Cortex of kidney (tissue), 1 donor: ENCODE measurements at places on chromosomes 3 and 15.

DNA sequence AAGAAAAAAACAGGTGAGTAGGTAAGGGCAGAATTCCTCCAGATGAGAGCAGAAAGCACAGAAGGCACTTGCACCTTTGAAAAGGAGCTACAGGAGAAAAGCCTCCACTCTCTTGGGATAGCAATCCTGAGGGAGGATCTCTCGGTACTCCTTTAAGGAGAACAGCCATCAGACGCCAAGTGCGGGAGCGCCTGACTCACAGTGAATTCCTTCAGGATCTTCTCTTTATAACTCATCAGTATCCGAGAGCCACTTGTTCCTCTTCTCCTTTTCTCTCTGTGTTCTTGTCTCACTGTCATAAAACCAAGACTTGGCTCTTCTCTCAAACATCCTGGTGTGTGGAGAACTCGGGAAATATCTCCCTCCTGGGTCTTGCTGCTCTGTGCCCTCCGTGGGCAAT is 10.1 kb upstream of the GOLGA8J start:
- no peak for DNase-seq

DNA sequence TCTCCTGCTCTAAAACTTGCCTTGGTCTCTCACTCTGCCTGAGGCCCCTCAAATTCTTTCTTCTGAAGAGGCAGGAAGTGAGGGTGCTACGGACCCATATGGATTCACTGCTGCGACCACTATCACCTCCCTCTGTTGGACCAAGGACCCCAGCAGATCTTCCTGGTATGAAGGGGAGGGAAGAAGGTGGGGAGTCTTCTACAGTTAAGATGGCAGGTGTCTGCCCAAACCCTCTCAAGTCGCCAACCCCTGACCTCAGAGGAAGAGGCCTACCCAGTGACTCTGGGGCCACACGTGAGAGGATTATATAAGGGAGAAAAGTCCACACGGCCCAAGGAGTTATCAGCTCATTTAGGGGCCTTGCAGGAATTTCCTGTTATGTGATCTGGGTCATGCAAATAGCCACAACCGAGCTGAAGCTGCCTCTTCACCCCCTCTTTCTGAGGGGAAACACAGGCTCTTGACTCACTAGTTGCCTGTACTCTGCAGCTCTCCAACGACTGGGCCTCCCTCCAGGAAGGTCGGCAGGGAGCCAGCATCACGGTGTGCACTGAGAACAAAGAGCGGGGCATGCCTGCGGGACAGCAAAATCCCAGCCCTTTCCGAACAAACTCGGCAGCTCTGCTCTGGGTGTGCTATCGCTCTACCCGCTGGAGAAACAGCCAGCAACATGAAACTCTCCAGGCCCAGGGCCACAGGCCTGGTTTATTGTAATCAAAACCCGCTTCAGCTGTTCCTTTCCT is 116.0 kb downstream of the XXYLT1 start:
- no peak for DNase-seq

DNA sequence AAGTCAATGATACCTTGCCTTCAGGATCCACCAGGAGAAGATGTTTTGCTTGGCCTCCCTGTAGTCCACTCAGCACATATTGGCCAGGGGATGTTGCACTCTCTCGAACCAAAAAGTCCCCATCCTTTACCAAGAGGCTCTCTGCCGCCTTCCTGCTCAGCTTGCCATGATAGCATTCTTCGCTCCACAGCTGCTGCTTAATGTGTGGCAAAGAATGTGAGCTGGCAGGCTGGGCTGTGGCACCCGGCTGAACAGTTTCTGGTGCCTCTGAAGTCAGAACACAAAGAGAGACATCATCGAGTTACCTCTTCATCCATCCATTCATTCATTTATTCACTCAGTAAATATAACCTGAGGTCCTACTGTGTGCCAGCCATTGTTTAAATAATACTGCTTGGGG is 23.9 kb upstream of the CEP152 start:
- DNase-seq: no peak

DNA sequence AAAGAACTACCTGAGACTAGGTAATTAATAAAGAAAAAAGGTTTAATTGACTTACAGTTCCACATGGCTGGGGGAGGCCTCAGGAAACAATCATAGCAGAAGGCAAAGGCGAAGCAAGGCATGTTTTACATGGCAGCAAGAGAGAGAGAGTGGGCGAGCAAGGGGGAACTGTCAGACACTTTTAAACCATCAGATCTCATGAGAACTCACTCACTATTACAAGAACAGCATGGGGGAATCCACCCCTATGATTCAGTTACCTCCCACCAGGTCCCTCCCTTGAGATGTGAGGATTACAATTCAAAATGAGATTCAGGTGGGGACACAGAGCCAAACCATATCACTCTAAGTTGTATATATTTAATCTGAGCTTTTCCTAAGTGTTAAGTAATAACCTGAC is 79.0 kb upstream of the MLF1 start:
- DNase-seq: no peak

- DNase-seq: no peak
Observed at GRCh38 chr3:58697561-58697960, 31.0 kb upstream of the FAM3D start.

GRCh38 chr15:43930079-43930478 is 103.3 kb downstream of the WDR76 start:
- no peak for DNase-seq

- no peak for DNase-seq
Observed at GRCh38 chr3:30695302-30696061, 89.1 kb downstream of the TGFBR2 start.

- DNase-seq: no peak
Observed at GRCh38 chr3:126818400-126819095, 114.5 kb downstream of the CHCHD6 start.

DNA sequence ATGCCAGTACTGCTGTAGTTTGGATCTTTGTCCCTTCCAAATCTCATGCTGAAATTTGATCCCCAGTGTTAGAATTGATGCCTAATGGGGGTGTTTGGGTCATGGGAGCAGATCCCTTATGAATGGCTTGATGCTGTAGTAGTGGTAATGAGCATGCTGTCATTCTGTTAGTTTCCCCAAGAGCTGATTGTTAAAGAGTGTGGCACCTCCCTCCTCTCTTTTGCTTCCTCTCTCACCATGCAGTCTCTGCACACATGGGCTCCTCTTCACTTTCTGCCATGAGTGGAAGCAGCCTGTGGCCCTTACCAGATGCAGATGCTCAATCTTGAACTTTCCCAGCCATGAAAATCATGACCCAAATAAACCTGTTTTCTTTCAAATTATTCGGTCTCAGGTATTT is 141.3 kb upstream of the DPPA4 start:
- DNase-seq: no peak

GRCh38 chr15:41917767-41918430 is 24.0 kb upstream of the SPTBN5 start:
- DNase-seq: no peak

DNA sequence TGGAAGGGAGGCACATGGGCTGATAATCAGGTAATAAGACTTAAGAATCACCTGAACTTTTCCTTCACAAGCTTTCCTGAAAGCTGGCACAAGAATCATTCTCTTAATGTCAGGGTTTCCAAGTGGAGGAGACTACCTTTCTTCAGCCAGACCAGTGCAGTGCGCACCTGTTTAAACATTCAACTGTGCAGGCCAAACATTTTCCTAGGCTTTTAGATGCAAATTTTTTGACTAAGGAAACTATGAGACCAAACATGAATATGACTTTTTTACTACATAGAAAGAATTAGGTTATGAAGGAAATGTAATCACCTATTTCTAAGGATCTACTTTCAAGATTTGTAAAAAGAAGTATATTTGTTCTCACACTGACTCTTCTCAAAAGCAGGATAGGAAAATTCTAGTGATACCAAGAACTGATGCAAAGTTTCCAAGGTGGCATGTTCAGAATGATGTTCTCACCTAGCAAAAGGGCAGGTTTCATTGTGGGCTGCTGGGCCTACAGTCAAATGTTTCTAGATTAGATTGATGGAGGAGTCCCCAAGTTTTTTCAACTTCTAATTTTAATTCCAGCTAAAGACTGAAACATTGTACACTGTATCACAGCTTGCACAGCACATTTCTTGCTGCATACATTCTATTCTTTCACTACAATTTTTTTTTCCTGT is 339.1 kb downstream of the TIGIT start:
- no peak for DNase-seq

DNA sequence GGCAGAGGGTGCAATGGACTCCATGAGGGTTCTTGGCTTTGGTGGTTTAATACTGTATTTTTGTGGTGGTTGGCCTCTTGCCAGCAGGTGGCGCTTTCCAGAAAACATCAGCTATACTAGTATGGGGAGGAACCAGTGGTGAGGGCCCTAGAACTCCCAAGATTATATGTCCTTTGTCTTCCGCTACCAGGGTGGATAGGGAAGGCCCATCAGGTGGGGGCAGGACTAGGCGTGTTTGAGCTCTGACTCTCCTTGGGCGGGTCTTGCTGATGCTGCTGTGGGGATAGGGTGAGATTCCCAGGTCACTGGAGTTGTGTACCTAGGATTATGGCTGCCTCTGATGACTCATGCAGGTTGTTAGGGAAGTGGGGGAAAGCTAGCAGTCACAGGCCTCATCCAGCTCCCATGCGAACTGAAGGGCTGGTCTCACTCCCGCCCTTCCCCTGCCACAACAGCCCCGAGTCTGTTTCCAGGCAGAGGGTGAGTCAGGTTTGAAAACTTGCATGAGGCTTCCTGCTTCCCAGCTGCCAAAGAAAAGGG is 357.7 kb downstream of the OTOL1 start:
- no peak for DNase-seq

GRCh38 chr15:67146875-67147381 is 81.5 kb downstream of the SMAD3 start:
- DNase-seq: no peak

GRCh38 chr3:157347577-157348303 is 88.9 kb upstream of the PTX3 start:
- no peak for DNase-seq

DNA sequence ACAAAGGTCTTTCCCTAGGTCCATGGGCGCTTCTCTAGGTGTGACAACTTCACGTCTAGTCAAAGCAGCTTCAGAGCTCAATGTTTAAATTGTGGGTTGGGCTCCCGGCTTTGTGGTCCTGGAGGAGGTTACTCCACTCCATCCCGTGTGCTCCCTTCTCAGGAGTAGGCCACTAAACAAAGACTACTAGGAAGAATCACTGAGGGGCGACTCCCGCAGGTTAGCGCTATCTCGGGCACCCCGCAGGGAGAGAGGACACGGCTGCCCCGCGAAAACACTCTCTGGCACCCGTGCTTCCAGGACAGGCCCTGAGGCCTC is 500 bp downstream of the PARP6 start:
- DNase-seq: no peak

DNA sequence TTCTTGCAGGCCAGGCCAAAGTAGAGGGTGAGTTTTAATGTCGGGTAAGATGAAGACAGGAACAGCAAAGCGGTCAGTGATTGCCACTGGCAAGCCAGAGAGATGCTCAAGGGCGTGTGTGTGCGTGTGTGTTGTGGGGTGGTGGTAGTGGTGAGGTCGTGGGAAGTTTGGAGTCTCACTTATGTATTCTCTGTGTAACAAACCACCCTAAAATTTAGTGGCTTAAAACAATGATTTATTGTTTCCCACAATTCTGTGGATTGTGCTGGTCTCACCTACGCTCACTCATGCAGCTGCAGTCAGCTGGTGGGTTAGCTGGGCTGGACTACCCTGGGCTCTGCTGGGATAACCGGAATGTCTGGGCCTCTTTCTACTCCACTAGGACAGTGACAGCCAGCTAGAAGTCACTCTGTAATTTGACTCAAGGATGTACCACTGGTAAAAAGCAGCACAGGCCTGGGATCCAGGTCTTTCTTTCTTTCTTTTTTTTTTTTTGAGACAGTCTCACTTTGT is 50.9 kb upstream of the BHLHE40 start:
- DNase-seq: no peak

- DNase-seq: no peak
Observed at GRCh38 chr15:37109168-37109871, 9.0 kb upstream of the MEIS2 start.

- DNase-seq: no peak
Observed at GRCh38 chr3:22886439-22887068, 316.6 kb upstream of the UBE2E2 start.

DNA sequence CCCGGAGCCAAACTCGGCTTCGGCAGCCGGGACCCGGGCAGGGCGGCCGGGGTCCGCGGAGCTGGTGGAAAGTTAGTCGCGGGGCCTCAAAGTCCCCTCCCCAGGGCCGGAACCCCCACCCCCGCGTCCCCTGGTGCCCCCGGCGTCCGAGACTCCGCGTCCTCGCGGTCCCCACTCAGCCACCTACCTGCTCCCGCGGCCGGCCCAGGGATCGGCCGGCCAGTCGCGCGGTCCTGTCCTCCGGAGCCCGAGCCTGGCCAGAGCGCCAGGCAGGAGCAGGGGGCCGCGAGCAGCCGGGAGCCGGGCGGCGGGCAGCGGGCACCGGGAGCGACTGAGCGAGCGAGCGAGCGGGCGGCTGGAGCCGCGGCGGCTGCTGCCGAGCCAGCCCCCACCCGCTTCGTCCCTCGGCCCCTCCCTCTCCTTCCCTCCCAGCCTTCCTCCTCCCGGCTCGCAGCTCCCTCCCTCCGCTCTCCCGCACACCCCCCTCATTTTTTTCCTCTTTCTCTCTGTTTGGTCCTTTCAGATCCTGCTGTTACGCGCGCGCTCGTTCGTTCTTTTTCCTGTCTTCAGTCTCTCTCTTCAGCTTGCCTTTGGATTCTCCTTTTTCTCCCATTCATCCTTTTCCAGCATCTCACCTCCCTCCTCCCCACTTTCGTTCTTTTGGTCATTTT is at the start of gene MEGF11:
Gene MEGF11 (minus strand): TSS at position 333 of the 671 bp plus-strand sequence. CDS start 125,347 bp downstream, outside the sequence.
- no peak for DNase-seq

DNA sequence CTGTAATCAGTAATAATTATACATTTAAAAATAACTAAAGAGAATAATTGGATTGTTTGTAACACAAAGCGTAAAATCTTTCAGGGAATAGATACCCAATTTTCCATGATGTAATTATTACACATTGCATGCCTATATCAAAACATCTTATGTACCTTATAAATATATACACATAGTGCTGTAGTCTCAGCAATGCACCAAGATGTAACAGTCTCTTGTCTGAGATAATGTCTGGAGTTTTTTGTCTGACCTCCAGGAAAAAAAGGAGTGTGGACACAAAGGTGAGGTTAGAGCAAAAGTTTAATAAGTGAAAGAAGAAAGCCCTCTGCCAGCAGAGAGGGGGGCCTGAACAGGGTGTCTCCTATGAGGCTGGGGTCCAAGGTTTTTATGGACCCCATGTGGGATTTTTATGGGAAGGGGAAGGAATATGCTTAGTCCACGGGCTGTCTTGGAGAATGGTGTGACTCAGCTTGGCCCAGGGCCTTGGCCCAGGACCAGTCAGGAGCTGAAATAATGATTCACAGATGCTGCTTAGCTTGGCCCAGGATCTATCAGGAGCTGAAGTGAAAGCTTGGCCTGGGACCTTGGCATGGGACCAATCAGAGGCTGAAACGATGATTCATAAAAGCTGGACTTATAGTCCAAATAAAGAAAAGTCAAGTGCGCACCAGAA is 545.0 kb downstream of the ZPLD1 start:
- no peak for DNase-seq

- DNase-seq: no peak
Observed at GRCh38 chr3:194070220-194070633, 65.7 kb upstream of the HES1 start.

- no peak for DNase-seq
Observed at GRCh38 chr3:85667744-85668143, 709.0 kb downstream of the CADM2 start.

GRCh38 chr3:23601091-23601822 is 204.5 kb upstream of the UBE2E1 start:
- no peak for DNase-seq
